ENCODE measurements at places on chromosomes 7 and 10. TPM values are rescaled to one million over a fixed set of nuclear protein-coding genes. Genes with fewer than 3 reads are reported as not detected.

Gene TAF5
- total RNA-seq, result 3.0 TPM

Gene BAG3
- total RNA-seq, result 8.4 TPM

Gene ARHGEF35
- 0.51 TPM for total RNA-seq

Gene RAPGEF5
- 1.5 TPM for total RNA-seq

Gene CYP26A1
- total RNA-seq, result not detected

Gene CALHM2
- total RNA-seq, result 35.8 TPM

Gene ITIH5
- total RNA-seq, result 49.3 TPM

Gene DPYSL4
- 0.26 TPM for total RNA-seq

Gene POLR2J2
- total RNA-seq, result 1.5 TPM

Gene HOXA5
- 22.1 TPM for total RNA-seq

Gene ZNF394
- total RNA-seq, result 20.1 TPM
